ENCODE measurements at places on chromosomes 5 and 9.
A peak's percentile ranks its signal among the peaks of the same experiment; 100 is the strongest.

DNA sequence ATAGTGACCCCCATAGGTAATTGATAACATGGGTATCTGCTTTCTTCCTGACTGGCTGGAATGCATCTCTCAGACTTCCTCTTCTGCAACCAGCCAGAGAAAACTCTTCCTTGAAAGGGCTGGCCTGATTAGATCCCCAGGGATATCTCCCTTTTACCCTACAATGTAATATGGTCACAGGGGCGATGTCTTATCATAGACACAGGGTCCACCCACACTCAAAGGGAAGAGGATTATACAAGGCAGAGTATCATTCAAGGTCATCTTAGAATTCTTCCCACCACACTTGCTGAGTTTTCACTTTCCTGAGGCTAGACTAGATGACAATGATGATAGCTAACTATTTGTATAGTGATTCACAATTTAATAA is 33.2 kb downstream of the TTLL11 start:
- no peak for DNase-seq

- no peak for DNase-seq
These were observed 176.4 kb downstream of the FGF18 start for GRCh38 chr5:171595801-171596231.

- DNase-seq, result no peak
These were observed 1.1 kb downstream of the PCDHAC1 start for GRCh38 chr5:140927228-140927573.

DNA sequence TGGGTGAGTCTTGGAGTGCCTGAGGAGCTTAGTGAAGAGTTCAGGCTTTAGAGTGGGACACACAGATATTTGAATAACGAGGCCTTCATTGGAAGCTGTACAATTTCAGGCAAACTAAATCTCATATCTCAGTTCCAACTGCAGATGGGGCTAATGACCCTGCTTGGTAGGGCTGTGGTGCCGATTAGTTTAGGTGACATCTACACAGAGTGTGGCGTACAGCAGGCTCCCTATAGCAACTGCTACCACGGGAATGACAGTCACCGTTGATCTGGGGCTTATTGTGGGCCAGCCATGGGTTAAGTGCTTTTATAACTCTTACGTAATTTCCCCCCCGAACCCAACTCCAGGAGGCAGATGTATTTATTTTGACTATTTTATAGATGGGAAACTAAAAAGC is 70.8 kb downstream of the FAT2 start:
- no peak for DNase-seq

DNA sequence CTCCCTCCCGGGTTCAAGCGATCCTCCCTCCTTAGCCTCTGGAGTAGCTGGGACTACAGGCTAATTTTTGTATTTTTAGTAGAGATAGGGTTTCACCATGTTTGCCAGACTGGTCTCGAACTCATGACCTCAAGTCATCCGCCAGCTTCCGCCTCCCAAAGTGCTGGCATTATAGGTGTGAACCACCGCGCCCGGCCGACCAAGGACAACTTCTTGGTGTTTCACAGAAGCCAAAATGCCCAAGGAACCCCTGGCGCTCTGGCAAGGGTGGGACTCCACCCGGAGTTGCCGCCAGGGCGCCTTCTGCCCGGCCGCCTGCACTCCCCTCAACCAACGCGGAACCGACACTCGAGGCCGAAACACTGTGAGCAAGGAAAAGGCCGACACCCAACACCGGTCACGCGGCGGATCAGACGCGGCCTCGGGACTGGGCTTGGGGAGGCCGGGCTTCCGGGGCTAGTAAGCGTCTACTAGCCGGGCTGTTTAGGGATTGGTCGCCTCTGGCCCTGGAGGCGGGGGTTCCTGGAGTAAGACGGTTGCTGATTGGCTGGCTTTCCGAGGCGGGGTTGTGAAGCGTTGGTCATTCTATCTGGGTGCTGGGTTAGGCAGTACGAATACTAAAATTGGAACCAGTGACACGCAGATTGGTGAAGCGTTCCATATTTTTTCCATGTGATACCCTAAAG is 7.7 kb upstream of the CFAP157 start:
- DNase-seq, result peak; percentile 98

GRCh38 chr5:113172231-113172826 is 195.7 kb downstream of the DCP2 start:
- DNase-seq, result no peak

DNA sequence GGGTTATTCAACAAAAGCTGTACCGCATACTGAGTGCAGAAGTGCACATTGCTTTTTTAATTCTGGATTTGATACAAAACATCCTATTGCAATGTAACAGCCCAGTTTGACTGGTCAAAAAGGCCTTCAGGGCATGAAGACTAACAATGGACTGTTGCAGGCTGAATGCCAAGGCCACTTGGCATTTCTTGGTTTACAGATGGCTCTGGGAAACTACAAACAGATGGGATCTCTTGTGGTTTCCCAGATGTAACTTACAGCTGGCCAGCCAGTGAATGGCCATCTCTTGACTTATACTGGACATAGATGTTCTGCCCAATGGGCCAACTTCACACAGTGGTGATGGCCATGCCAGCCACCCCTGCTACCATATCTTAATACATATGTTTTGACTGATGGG is 36.8 kb downstream of the UGT3A2 start:
- peak; percentile 79 for DNase-seq

GRCh38 chr9:82424599-82425120 is 436.1 kb downstream of the SPATA31D1 start:
- DNase-seq, result no peak

- DNase-seq, result no peak
These were observed 291.0 kb downstream of the DOCK8 start for GRCh38 chr9:505741-506059.

DNA sequence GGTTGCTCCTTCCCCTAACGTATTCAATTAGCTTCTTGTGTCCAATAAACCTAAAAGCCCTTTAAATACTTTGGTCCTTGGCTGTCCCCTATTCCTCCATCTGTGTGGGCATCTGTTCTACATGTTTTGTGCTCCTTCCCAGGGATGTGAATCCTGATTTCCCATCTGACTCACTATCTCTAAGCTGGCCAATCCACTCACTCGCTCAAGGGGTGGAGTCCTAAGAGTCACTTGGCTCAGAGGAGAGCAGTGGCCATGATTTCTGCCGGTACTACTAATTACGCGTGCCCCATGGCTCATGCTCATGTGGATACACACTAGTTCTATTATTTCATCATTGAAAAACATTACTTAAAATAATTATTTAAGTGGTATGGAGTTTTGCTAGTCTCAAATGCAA is 89.6 kb downstream of the TAF11L14 start:
- no peak for DNase-seq

- DNase-seq, result no peak
These were observed 34.4 kb downstream of the ERGIC1 start for GRCh38 chr5:172868436-172868923.
